ENCODE measurements at places on chromosomes 7 and 10.

DNA sequence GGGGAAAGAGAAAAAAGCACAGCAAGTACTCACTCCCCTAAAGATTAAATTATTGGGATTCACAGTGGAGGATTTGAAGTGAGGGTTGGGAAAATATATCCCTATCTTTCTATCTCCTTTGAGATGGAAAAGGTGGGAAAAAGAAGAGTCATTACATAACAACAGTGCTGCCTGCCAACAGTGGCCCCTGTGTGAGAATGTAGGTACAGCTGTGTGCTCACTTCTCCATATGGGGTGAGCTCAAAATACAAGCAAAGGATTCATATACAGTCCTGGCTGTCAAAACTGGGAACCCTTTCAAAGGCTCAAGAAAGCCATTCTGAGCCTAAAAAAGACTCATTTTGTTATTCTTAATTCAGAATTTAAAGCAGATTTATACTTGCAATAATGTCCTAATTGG lies 458.5 kb downstream of the GPAM start:
- no peak for DNase-seq

DNA sequence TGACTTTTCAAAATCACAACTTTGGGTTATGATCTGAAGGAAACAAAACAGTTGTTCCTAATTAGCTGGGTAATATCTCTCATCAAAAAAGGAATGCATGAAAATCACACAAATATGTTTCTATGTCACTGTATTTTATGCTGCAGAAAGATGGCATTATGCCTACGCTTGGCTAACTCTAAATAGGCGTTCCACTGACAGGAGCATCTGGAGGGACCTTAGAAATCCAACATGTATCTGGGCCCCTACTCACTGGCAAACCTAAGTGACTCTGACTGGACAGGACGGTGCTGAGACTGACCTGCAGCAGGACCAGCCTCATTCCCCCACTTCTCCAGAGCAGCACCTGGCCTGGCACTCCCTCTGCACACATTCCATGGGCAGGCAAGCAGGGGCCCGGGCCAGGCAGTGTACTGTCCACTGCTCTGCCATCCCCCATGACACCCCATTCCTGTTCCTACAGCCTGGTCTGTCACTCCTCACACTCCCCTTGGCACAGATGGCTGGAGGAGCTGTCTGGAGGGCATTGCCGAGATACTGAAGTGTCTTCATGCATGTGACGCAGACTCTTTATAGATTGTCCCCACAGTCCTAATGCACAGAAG lies 2.6 kb upstream of the MYL7 start:
- DNase-seq: no peak

GRCh38 chr7:140159497-140159896 lies 17.3 kb downstream of the KDM7A start:
- no peak for DNase-seq

DNA sequence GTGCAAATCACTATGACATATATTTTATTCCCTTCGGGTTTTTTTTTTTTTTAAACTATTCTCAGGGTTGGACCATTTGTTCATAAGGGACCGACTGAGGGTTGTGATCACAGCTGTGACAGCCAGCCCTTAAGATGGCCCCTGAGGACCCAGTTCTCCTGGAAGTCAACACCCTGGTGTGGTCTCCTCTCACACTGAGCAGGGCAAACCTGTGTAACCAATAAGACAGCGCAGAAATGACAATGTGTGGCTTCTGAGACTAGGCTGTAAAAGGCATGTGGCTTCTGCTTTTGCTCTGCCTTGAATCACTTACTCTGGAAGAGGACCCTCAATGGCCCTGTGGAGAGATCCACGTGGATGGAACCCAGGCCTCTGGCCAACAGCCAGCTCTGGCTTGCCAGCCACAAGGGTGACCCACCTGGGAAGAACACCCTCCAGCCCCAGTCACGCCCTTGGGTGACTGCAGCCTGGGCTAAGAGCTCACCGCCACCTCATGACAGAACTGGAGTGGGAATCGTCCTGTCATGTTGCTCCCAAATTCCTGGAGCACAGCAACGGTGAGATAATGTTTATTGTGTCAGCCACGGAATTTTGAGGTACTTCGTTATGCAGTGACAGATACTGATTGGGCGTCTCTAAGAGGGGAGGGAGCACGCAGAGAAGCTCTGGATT lies 127.1 kb downstream of the CLEC2L start:
- no peak for DNase-seq

DNA sequence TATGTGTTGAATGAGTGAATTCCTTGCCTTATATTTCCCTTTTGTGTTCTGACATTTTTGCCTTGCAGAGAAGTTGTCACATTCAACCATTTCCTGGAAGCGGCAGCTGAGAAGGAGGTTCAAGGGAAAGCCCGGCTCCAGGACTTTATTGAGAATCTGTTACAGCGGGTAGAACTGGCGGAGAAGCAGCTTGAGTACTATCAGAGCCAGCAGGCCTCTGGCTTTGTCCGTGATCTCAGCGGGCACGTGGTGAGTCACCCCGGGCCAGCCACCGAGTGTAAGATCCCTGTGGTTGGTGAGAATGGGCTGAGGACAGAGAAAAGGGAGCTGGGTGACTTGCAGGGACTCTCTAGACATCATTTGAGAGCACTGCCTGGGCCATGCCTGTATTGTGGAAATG lies 14.2 kb downstream of the ZNF365 start:
- DNase-seq: no peak

DNA sequence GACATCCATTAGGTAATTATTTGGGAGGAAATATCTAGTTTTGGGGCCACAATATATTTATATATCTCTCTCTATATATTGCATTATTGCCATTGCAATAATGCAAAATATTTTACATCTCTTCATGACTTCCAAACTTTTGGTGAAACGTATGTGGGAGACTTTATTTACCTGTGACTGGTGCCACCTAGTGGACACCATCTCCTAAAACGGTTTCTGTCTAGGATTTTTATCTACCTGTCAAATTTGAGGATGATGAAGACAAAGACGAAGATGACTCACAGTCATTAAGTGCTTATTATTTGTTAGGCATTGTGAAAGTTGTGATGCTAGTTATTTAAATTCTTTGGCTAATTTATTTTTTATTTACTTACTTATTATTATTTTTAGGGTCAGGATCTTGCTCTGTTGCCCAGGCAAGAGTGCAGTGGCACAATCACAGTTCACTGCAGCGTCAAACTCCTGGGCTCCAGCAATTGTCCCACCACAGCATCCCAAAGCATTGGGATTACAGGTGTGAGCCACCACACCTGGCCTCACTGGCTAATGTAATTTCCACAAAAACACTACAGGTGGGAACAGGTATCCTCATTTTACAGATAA lies 18.7 kb upstream of the CBLL1 start:
- no peak for DNase-seq

DNA sequence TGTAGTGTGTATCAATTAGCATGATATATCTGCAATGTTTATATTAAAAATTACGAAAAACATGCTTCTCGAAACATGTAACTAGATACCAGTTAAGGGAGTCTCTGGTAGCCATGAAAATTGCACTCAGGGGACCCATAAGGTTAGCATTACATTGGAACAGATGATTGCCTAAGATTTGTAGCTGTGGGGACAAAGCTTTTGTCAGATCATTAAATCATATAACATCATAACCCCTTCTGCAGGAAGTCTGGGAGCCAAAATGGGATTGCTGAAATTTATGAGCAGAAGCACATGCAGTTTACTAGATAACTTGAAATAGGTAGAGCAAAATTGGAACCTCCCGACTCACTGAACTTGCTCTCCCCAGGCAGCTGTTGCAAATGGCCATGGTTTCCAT lies 235.0 kb upstream of the IGFBP3 start:
- DNase-seq: no peak
